ENCODE measurements at places on chromosomes 11 and 22. TPM values are rescaled to one million over a fixed set of nuclear protein-coding genes. Genes with fewer than 3 reads are reported as not detected.

DNA sequence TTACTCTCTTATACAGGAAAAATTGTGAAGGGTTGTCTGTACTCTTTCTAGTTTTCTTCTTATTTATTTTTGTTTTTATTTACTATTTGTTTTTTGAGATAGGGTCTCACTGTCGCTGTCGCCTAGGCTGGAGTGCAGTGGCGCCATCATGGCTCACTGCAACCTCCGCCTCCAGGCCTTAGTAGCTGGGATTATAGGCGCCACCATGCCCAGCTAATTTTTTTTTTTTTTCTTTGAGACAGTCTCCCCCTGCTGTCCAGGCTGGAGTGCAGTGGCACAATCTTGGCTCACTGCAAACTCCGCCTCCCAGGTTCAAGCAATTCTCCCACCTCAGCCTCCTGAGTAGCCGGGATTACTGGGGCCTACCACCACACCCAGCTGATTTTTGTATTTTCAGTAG lies 18.4 kb downstream of the CUL5 start:
- H3K27ac ChIP-seq = no peak overlapping the region
- peak; percentile 43 for DNase-seq
- H3K36me3 ChIP-seq = no peaks in the 10 kb centered on the region
- H3K4me1 ChIP-seq = no peaks in the 10 kb centered on the region
- no peaks in the 10 kb centered on the region for H3K27me3 ChIP-seq

DNA sequence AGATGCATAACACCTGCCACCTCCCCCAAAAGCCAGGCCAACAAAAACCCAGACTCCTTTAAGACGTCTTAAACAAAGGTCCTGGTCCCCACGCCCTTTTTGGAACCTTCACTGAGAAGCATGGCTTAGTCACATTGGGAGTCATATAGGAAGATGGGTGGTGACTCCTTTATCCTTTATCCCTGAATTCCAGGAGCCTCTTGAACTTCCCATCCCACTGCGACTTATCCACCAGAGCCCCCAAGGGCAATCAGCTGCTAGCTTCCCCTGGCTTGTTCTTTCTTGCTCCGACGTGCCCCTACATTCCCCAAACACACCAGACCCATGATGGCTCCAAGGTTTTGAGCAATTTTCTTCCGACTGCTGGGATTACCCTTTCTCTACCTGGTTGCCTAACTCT lies 567.0 kb upstream of the CADM1 start:
- no peak overlapping the region for H3K4me3 ChIP-seq
- H3K27me3 ChIP-seq = no peaks in the 10 kb centered on the region
- no peak for DNase-seq
- H3K4me1 ChIP-seq = peaks cover 7% of the 10 kb centered on the region
- H3K36me3 ChIP-seq = no peaks in the 10 kb centered on the region

DNA sequence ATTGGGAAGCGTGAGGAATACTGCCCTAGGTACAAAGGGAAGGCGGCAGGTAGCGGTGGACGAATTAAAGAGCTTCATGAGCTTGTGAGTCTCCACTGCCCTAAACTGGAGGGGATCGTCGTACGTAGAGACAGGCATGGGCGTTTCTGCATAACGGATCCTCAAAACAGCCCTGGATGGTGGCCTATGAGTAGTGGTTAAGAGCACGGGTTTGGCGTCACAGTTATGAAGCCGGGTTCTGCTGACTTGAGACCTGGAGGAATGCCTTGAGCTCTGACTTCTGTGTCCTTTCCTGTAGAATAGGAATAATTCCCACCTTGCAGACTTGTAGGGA lies 335 bp downstream of the TMEM138 start:
- no peaks in the 10 kb centered on the region for H3K27me3 ChIP-seq
- H3K4me1 ChIP-seq = peaks cover 11% of the 10 kb centered on the region

- H3K4me1 ChIP-seq = peaks cover 26% of the 10 kb centered on the region
- H3K4me3 ChIP-seq = no peak overlapping the region
- no peak for DNase-seq
- no peak overlapping the region for H3K27ac ChIP-seq
Measured at GRCh38 chr11:134988495-134988894, 576.5 kb upstream of the B3GAT1 start.

The OR8B3 gene
- not detected for total RNA-seq

The CRYBA4 gene
- total RNA-seq = not detected
